ENCODE measurements at places on chromosomes 7 and 10.

DNA sequence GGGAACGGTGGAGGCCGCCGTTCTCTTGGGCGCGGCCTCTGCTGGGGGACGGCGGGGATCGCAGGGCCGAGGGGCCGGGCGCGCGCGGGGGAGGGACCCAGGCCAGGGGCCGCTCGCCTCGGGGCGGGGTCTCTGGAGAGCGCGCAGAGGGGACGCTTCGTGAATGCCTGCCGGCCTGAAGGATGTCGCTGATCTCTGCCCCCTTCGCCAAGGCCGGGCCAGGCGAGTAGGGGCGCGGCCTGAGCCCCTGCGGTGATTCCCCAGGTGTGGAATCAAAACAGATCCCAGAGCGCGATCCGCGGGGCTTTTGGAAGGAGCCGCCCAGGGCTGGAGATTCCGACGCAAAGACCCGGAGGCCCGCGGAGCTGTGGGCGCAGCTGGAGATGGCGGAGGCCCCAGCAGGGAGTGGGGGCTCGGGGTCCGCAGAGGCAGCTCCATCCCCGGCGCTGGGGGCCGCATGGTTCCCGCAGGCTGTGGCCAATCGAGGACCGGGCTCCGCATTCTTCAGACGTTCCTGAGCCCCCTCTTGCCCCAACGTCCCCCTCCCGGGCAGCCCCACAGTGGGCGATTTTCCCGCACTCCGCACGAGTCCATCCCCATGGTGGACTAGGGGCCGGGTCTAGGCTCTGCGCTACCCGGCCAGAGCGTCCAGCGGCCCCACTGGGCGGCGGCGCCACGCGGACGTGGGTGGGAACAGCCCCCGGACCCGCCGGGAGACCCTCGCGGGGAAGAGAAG lies 166.0 kb downstream of the ACTR3B start:
- no peak for DNase-seq

GRCh38 chr10:11936389-11937152 lies 106.0 kb downstream of the UPF2 start:
- DNase-seq: no peak

- no peak for DNase-seq
These were observed 28.6 kb upstream of the LAMB4 start for GRCh38 chr7:108158776-108159175.

DNA sequence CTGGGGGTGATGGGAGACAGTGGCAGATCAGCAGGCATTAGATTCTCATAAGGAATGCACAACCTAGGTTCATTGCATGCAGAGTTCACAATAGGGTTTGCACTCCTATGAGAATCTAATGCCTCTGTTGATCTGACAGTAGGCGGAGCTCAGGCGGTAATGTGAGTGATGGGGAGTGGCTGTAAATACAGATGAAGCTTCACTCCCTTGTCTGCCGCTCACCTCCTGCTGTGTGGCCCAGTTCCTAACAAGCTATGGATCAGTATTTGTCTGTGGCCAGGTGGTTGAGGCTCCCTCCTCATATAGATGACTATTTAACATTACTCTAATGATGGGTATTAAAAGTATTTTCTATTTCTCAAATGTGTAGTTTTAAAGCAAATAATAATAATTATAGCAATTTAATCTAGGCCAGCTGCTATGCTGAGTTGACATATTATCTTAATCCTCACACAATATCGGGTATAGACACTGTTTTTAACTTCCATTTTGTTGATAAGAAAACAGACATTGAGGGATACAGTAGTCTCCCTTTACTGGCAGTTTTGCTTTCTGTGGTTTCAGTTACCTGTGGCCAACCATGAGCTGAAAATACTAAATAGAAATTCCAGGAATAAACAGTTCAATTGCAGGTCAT lies 39.9 kb downstream of the KIF20B start:
- DNase-seq: no peak

GRCh38 chr7:132756484-132756990 lies 180.3 kb upstream of the PLXNA4 start:
- DNase-seq: peak; percentile 58

DNA sequence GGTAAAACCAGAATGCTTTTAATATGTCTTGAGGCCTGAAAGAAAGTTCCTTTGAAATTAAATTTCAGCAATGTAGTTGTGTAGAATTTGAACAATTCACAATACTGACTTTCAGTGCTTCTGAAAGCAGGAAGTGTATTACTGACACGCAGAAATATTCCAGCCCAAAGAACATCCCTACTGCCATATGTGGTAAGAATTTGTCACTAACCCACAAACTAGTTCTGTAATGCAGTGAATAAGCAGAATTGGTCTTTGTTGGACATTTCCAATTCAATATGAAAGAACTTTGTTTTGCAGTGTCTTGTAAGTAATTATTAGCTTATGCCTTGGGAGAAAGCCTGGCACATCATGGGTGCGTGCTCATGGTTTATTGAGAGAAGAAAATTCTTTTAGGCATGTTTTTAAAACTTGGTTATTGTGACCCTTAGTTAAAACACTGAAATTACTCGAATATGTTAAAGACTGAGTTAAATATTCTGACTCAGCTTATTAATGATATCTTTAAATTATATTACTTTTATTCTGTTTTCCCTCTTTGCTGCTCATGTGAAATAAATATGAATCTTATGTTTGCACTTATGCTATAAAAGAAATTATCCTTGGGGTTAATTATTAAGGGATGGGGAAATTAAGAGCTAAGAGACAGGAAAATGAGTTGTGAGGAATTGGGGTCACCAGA lies 33.4 kb downstream of the PTPN12 start:
- no peak for DNase-seq

- peak; percentile 82 for DNase-seq
These were observed 17.9 kb upstream of the FFAR4 start for GRCh38 chr10:93548376-93549071.

DNA sequence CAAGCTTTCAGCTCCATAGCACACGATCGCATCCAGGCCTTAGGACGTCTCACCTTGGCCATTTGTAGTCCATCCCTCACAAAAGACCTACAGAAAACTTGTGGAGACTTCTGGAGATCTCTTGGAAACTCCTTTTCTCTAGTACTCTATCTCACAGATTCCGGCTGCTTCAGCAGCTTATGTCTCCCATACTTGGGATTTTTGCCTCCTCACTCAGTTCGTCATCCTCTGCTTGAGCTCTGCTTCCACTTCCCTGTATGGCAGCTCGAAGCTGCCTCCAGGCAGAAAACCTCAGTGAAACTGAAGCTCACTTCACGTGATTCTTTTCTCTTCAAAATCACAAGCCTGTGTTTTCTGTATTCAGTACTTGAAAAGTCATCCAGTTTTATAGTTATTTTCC lies 178.7 kb upstream of the GDF10 start:
- no peak for DNase-seq

- peak; percentile 24 for DNase-seq
These were observed 47.6 kb downstream of the TWIST1 start for GRCh38 chr7:19069842-19070241.

GRCh38 chr7:157263156-157263555 lies 73.6 kb upstream of the DNAJB6 start:
- DNase-seq: no peak

- no peak for DNase-seq
These were observed 1.7 kb upstream of the CYCS start for GRCh38 chr7:25126751-25127150.

- DNase-seq: no peak
These were observed 807.4 kb downstream of the TNS3 start for GRCh38 chr7:46774515-46774914.

DNA sequence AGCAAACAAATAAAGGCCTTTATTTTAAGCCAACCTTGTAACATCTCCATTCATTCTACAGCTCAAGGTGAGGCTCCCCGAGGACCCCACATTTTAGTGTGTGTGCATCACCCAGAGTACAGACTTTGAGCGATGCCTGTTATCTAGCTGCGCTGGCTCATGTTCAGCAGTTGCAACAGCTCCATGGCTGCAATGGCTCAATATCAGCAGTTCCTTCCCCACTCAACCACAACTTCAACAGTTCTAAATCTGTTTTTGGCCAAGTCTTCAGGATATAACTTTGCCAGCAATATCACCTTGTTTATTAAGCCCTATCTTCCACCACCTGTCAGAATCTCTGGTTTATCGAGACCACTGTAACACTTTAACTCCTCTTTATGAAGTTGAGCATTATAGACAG lies 95.8 kb downstream of the WNT2 start:
- DNase-seq: no peak

DNA sequence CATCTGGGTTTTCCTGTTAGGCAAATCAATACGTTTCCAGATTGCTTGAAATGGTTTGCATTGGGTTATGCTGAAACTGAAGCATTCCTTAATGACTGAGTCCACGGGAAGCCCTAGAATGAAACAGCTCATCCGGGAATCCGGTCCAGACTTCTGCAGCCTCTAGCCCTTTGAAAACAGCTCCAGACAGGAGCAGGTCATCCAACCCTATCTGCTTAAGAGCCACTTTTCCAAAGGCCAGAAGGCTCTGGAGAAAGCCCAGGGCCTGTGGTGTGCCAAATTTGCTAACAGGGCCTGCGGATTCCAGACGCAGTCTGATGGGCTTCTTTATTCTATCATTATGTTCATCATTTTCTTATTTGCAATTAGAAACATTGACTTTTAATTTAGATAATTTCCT lies 265.4 kb downstream of the SKIDA1 start:
- DNase-seq: no peak
